ENCODE measurements at places on chromosomes 13 and 19.

DNA sequence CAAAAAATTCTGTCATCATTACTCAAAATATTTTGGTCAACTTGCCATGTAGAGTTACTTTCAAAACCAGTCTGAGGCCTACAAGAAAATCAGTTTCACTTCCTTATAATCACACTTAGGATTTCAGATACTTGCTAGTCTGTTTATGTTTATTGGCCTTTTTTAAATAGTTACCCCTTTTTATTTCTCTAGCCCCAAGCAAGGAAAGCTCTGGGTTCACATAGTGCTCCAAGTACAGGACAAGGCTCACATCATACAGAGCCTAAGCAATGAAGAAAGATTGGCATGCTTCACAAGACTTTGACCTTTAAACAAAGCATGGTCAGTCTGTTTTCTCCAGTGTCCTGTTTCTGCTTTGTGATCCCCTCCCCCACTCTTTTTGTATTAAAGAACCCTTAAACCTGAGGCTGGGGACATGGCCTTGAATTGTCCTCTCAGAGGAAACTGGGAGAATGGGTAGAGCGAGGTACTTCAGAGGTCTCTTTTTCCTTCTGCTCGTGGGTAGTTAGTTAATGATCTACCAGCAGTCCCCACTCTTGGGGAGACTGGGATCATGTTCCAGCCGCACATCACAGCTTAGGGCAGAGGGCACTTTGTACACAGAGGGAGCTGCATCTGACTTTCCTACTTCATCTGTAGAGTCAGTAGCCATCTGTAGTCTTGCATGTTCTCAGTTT, 30.7 kb downstream of the CEACAM1 start:
- DNase-seq, result no peak

- no peak for DNase-seq
These were observed 782 bp downstream of the EPN1 start for GRCh38 chr19:55675661-55676354.

- DNase-seq, result no peak
These were observed 29.6 kb downstream of the IRS2 start for GRCh38 chr13:109756778-109757177.

DNA sequence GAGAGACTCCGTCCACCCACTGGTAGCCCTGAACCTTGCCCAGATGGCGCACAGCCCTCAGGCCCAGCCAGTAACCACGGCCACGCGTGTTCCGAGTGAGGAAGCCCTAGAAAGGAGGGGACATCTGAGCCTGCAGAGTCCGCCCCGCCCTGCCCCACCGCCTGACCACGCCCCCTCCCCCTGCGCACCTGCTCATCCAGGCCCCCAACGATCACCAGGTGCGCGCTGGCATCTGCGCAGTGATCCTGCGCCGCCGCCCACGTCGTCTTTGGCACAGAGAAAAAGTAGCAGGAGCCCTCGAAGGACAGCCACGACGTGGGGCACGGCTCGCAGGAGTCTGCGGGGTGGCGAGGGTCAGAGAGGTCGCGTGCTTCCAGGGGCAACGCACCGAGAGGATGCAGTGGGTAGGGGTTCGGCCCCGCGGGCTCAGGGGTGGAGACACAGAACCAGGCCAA, 2.1 kb downstream of the CLEC4G start:
- no peak for DNase-seq

GRCh38 chr13:99123101-99124045, 77.3 kb upstream of the UBAC2 start:
- no peak for DNase-seq

DNA sequence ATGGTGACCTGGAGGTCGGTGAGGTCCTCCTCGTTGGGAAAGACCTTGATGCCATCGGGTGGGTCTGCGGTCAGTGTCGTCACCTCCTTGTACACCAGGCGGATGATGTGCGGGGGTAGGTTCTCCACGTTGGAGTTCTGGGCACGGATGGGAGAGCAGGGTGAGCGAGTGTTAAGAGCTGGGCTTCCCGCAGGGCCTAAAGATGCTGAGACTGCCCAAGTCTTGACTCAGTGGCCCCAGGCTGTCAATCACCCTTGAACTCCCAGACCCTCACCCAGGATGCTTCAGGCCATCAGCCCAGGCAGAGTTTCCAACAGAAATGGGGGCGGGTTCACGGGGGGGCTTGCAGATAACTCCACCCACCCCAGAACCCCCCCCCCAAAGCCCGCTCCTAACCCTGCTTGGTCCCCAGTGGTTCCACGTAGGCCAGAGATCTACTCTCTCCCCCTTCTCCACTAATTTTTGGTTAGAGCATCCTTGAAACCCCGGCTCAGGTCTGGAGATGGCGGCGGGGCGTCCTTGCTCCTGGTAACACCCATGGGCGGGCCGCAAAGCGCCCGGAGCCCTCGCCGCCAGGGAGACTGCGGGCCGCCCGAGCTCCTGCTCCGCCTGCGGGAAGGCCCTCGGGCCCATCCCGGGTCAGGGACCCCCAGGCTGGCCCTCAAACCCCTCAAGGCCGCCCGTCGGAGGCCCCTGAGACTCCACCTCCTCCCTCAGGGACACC, 600 bp downstream of the UBE2S start:
- no peak for DNase-seq

DNA sequence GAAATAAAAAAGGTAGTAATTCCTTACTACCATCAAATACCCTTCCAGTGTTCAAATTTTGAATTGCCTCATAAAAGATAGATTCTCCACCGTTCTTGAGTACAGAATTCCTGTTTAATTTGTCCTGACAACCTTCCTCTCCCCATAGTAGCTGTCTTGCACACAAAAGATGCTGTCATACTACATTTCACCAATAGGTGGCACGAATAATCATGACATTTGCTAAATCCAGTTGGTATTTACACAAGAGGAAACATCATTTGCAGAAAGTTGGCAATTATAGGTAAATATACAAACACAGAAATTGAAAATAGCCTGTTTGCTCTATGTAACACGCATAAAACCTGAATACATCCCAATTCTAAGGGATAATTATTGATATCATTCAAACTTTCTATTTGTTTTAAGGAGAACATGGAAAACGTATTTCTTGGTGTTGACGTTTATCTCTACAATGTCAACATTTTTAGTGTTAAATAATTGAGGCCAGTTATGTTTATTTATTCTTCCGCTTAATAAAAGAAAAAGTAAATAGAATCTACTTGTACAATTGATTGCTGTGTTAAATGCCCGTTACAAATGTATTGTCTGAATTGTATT, 58.3 kb upstream of the CLDN10 start:
- DNase-seq, result no peak

GRCh38 chr19:28208745-28209144, 1004.2 kb downstream of the UQCRFS1 start:
- no peak for DNase-seq

- DNase-seq, result no peak
These were observed 17.7 kb upstream of the CSNK1G2 start for GRCh38 chr19:1923319-1923718.

GRCh38 chr19:44182145-44182544, 17.2 kb downstream of the ZNF226 start:
- no peak for DNase-seq

GRCh38 chr13:94827566-94827965, 115.2 kb upstream of the SOX21 start:
- no peak for DNase-seq

- no peak for DNase-seq
These were observed 192.6 kb downstream of the PCDH17 start for GRCh38 chr13:57824121-57824520.

Measured in activated CD8-positive, alpha-beta memory T cell treated with anti-CD3 and anti-CD28 coated beads for 24 hours (primary cell).